ENCODE measurements at places on chromosomes 13 and 19.

DNA sequence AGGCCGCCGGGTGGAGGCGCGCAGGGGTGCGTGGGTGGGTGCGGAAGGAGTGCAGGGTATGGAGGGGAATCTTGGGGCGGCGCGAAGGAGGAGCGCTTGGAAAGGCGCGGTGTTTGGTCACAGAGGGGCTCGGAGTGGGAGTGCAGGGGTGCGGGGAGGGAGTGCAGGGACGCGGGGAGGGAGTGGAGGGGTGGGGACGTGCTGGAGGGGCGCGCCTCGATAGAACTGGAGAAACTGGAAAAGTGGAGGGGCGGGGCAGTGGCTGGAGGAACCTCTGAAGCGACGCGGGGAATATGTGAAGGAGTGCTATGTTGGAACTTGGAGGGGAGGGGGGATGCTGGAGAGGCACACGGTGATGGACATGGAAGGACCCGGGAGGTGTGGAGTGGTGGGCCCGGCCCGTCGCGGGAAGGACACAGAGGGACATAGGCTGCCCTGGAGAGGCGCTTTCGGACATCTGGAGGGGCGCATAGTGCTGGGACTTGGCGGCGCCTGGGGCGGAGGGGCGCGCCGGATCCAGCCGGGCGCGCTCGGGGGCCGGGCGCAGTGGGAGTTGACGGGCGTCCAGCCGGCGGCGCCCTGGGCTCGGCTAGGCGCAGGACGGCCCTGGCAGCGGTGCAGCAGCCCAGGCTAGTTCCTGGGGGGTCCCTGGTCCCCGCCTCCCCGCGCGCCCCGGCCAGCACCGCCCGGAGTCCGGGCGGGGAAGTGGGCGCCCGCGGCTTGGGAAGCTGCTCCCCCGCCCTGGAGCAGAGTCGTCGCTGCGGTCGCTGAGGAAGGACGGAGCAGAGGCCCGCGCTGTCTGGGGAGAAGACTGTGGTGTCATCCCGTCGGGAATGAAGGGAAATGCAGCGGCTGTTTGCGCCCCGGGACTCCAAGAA lies 20.8 kb upstream of the SGCG start:
- DNase-seq, result no peak

GRCh38 chr13:97116754-97117153 lies 105.4 kb upstream of the MBNL2 start:
- peak; percentile 78 for DNase-seq

DNA sequence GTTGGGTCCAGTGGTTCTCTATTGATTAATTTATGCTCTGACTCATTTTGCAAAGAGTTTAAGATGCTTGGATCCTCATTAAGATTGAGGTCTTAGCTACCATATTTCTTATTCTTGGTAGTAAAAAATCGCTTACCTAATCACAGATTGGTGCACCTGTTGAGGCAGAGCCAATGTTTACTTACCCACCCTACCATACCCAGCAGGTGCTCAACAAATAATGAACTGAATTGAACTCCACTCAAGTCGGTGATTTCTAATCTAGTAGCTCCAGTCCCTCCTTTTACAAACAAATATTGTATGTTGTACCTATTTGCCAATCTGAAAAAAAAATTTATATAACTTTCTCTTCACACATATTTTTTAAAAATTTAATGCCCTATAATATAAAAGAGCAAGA lies 361.0 kb downstream of the FGF14 start:
- no peak for DNase-seq

GRCh38 chr13:106056851-106057250 lies 478.6 kb downstream of the EFNB2 start:
- DNase-seq, result no peak

DNA sequence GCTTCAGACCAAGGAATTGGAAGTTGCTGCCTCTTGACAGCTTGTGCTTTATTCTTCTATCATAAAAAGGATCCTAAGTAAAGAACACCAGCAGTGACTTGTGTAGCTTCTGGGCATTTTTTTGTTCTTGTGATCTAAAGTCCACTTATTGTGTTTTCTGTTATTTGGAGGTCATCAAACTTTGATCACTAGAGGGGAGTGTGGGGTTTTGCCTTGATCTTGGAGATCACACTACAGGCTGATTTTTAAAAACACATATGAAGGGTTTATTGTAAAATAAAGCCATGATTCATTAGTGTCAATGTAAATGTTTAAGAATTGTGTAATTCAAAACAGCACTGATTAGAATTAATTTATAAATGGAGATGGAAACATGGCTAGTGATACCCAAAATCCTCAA lies 328.7 kb upstream of the EDNRB start:
- DNase-seq, result no peak

DNA sequence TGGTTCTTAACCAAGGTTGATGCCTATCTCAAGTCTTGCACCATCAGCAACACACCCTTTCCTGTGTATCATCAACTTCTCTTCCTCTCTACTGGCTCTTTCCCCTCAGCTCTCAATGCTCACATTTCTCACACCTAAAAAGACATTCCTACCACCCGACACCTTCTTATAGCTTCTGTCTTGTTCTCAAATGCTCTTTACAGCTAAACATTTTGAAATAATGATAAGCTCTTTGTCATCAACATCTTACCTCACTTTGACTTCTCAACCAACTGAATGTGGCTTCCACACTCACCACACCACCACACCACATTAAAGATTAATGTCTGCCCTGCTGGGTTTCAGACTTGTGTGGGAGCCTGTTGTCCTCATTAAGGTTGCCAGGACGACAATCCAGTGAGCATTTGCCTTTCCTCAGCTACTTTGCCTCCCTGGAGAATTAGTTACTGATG lies 67.8 kb downstream of the RXFP2 start:
- DNase-seq, result no peak

DNA sequence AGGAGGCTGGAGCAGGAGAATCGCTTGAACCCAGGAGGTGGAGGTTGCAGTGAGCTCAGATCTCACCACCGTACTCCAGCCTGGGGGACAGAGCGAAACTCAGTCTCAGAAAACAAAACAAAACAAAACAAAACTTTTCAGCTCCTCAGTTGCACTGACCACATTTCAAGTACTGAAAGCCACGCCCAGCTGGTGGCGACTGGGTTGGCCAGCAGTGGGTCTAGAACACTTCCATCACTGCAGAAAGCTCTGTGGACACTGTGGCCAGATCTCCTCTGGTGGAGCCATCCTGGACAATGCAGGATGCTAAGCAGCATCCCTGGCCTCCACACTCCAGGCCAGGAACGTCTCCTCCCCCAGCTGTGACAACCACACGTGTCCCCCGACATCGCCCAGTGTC lies 21.1 kb downstream of the TLE2 start:
- no peak for DNase-seq

DNA sequence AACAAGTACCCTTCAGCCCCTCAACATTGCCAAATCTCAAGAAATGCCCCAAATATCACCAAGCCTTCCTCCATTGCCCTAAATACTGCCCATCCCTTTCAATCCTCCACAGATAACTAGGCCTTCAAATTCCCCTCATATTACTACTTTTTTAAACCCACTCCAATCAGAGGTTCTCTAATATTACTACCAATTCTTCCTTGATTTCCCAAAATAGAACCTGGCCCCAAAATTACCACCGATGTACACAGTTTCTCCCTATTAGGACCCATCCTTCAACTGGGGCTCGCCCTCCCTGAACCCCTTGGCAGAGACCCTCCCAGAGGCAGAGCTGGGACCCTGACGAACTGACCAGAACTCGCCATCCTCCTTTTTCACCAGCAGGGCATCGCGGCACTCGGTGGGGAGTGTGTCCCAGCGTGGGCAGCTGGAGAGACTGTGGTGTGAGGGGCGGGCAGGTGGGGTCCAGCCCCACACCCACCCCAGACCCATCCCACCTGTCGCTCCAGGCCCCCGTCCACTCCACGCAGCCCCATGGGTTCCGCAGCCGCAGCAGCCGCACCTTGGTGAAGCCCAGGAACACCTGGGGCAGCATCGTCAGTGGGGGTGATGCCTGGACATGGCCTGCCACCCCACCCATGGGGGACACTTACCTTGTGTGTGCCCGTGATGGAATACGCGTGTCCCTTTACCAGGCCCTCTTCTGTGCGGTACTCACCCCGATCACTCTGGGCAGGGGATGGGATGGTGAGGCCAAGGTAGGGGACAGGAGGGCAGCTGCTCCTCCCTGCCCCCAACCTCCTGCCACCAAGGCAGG lies 6.1 kb downstream of the CAPN12 start:
- no peak for DNase-seq

- no peak for DNase-seq
Measured at GRCh38 chr19:12668346-12668745, 1.7 kb downstream of the WDR83 start.

- DNase-seq, result no peak
Measured at GRCh38 chr13:53110181-53110580, 81.6 kb downstream of the OLFM4 start.

DNA sequence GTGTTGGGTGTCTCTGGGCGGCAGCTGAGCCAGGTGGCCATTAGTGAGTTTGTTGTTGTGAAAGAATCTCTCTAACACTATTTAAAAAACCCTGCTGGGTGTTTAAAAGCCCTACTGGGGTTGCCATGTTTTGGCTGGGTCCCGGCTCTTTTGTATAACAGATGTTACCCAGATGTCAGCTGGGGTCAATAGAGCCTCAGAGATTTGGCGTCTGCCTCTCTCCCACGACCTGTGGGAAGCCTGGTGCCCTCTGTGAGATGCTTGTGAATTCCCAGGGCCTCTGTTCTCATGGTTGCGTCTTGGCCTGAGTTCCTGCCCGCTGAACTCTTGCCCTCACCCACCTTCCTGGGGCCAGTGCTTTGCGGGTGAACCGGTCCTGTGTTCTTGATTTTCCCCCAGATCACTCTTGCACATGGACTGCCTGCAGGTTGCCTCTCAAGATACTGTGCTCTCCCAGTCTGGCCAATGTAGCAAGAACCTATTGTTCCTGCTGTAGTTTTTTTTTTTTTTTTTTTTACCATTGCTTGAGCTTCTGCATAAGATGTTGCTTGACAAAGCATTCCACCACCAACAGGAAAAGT lies 9.5 kb downstream of the NFILZ start:
- peak; percentile 38 for DNase-seq

- DNase-seq, result peak; percentile 41
Measured at GRCh38 chr13:24168979-24169378, 8.5 kb downstream of the SPATA13 start.

GRCh38 chr13:37995092-37995491 lies 125.5 kb upstream of the TRPC4 start:
- no peak for DNase-seq

DNA sequence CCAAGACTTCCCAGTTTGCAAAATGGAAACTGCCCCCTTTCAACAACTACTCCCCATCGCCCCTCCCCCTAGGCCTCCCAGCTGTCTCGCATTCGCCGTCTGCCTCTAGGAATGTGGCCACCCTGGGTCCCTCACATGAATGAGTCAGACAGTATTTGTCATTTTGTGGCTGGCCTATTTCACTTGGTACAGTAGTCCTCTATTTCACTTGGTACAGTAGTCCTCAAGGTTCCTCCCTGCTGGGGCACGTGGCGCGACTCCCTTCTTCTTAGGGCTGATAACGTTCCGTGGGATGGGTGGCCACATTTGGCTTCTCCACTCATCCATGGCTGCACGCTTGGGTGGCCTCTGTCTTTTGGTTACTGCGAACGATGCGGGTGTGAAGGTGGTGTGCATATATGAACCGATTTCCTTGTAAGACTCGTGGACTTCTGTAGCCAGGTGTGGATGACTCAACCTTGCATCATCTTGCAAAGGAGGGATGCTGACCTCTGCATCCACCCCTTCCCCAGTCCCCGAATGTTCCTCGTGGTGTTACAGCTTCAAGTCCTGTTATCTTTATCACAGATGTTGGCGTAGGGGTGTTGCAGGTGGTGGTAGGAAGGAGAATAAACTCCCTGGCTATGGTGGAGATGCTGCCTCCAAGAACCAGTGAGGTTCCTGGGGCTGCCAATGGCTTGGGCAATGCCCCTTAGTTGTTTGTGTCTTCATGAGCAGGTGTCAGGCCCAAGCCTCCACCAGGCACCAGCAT lies 112.1 kb upstream of the SOX1 start:
- no peak for DNase-seq

GRCh38 chr13:54636231-54636630 lies 1607.6 kb downstream of the OLFM4 start:
- DNase-seq, result no peak

- no peak for DNase-seq
Measured at GRCh38 chr13:45046445-45046844, 57.1 kb downstream of the GPALPP1 start.

GRCh38 chr13:109281903-109282635 lies 504.3 kb downstream of the IRS2 start:
- no peak for DNase-seq

GRCh38 chr13:42354241-42355091 lies 82.5 kb downstream of the AKAP11 start:
- peak; percentile 84 for DNase-seq

DNA sequence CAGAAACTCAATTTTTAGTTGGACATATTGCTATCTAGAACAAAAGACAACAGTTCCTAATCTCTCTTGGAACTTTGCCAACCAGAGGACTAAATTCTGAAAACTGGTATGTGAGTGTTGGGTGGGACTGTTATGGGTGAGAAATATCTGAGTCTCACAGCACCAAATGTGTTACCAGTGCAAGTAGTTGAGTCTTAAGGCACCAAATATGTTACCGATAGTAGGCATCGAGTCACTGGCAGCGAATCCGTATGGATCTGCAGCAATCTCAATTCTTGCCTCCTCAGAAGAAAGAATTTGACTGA lies 575.2 kb downstream of the DACH1 start:
- no peak for DNase-seq

DNA sequence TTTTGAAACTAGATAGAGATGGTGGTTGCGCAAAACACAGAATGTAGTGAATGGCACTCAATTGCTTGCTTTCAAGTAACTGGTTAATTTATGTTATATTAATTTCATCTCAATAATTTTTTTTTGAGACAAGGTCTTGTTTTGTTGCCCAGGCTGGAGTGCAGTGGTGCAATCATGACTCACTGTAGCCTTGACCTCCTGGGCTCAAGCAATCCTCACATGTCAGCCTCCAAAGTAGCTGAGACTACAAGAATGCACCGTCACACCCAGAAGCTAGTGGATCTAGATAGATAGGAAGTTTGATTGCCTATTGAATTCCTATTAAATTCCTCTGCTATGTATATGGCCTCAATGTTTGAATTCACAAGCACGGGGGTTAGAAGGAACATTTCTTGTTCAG lies 26.4 kb upstream of the ADGRE2 start:
- DNase-seq, result no peak

DNA sequence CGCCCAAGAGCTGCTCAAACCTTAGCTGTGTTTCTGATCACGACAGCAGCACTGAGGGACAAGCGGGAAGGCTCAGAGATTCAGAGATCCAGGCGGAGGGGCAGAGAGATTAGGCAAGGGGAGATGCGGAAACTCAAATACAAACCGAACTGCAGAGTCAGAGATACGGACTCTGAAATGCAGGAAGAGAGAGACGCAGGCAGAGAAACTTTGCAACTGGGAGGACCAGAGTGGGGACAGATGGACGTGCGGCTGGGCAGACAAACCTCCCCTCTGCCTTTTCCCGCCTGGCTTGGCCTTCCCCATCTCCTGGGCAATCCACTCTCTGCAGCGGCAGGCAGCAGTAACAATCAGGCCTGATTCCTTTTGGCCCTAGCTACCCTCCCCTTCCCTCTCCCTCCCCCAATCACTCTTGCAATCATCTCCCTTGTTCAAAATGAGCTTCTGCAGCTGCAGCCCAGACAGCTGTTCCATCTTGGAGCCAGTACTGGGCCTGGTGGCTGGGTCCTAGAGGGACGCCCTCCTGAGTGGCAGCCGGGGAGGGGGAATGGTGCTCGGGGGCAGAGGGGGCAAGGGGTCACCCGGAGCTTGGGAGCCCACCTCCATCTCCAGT lies 29.7 kb downstream of the OLFM2 start:
- no peak for DNase-seq

Measured in fibroblast of the aortic adventitia (primary cell).